AG09319 (cell line): ENCODE measurements at places on chromosomes 16 and 17.

DNA sequence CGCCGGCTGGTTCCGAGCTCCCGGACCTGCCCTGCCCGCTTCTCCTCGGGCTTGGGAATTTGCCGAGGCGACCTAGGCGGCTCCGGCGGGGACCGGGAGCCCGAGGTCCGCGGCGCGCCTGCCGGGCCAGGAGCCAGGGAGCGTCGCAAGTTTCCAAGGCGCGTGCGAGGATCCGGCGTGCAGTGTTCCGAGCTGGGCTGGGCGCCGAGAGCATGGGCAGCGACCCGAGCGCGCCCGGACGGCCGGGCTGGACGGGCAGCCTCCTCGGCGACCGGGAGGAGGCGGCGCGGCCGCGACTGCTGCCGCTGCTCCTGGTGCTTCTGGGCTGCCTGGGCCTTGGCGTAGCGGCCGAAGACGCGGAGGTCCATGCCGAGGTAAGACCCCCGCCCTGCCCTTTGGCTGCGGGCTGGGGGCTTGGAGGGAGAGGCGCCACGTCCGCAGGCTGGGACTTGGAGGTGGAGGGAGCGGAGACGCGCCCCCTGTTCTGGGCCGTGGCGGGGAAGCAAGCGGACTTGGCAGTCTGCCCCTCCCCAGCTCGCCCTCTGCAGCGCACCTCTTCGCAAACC, 668 bp downstream of the MMP15 start:
- DNase-seq, result no peak

GRCh38 chr17:49850218-49850610, 2.3 kb upstream of the TAC4 start:
- no peak for DNase-seq

DNA sequence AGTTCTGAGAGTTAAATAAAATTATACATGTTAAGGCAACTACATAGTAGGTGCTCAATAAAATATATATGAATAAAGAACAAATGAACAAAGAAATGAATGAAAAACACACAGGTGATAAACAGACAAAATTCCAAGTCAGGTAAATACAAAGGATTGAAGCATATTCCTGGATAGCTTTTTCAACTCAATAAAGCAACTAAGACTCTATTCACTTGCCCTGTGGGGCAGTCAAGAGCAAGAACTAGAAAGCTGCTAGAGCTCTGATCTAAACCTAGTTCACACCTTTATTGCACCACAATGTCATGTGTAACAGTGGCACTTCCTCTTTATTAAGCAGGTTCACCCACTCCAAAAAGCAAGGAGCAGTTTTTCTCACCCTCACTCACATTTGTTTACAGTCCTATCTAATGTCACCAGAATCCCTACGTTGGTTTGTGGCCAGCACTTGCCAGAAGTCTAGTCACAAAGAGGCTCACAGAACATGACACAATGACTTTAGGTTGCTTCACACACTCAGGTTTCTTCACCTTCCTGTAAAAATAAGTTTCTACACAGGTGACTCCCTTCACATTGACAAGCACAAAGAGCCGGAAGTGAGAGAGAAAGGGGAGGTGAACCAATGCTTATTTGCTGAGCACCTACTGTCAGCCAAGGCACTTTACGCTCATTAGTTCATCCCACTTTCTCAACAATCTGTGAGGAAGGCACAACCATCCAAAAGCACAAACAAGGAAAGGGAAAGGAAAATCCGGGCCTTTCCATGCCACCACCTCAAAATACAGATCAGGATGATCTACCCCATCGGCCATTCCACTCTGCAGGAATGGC, 70.8 kb downstream of the XPO6 start:
- DNase-seq, result no peak

DNA sequence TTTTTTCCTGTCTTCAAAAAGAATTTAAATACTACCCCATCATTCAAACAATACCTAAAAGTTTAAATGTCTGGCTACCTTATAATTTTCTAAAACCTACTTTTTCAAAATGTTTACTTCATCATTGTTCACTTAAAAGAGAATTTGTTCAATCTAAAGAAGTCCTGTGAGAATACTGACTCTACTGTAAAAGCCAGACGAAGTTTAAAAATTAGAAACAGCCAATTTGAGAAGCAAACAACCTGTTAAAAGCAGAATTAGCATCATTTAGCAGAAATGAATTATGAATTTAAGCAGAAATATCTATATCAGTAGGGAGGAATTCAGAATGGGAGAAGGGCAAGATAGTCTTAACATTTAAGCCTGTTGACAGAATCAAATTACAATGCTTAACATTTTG, 2.1 kb downstream of the SKA2 start:
- DNase-seq, result no peak

DNA sequence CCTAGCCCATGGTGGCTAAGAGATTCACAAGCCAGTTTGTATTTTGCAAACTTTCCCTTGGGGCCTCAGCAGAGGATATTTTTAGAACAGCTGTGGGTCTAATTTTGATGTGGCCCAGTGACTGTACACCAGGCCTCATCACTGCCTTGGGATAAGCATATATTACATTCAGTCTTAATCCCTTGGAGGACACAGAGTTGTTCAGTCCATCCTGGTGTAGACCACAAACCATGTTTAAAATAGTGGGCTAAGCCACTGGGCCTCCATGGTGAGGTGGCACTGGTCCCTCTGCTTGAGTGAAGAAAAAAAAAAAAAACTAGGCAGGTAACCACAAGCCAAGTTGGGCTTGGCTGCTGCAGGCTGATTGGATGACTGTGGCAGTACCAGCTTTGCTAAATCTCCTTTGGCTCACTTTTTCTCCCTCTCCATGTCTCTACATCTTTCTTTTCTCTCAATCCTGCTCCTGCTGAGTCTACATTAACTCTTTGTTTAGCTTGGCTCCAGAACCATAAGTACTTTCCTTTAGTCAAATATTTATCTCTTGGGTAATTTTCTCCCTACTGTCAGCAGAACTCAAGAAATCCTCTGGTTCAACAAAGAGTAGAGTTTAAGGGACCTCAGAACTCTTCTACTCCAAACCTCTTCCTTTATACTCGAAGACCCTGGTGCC, 120.0 kb upstream of the TBX2 start:
- DNase-seq, result no peak

GRCh38 chr17:7572338-7572587, 7.2 kb upstream of the CD68 start:
- no peak for DNase-seq

GRCh38 chr16:67391424-67392300, 1.6 kb downstream of the TPPP3 start:
- no peak for DNase-seq

DNA sequence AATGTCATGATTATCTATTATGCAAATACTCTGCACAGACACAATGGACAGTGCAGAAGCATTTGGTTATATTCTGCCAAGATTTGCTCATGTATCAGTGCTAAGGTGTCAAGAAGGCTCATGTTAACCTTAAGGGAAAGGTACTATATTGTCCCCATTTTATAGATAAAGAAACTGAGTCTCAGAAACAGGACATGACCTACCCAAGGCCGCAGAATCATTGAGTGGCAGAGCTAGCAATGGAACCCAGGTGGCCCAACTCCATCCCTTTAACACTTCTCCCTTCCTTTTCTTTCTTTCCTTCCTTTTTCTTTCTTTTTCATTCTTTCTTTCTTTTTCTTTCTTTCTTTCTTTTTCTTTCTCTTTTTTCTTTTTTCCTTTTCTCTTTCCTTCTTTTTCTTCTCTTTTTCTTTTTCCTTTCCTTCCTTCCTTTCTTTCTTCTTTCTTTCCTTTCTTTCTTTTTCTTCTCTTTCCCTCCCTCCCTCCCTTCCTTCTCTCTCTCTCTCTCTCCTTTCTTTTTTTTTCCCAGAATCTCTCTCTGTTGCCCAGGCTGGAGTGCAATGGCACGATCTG, 149.8 kb downstream of the CPPED1 start:
- no peak for DNase-seq

DNA sequence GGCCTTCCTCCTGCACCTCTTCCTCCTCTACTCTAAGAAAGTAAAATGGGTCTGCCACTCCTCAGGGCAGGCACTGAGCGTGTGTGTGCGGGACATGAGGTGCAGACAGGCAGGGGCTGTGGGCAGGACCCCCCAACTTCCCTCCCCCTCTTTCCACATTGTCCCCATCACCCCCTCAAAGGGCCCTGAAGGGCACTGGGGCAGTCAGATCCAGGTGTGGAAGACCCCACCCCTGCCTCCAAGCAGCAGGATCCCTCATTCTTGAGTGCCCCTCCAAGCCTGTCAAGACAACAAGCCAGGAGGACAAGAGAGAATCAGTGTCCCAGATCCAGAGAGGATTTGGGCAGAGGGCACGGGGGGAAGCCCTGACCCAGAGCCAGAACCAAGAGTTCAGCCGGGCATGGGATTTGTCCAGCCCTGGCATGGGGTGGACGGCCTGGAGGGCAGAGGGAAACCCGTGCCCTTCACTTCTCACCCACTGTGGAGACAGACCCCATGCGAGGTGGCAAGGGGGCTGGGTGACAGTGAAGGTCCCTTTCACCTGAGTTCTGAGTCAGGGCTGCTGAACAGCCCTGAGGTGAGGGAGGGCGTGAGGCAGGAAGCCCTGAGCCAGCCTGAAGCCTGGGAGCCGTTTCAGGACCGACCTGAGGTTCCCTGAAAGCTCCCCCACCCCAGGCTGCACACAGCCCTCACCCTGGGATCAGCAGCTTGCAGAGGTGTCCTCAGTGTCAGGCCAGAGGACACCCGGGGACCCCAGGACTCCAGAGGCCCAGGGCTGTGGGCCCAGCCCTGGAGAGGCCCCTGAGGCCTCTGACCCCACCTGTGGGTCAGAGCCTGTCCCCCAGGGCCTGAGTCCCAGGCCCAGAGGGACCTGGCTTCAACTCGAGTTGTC, 45.8 kb downstream of the USP22 start:
- no peak for DNase-seq

- DNase-seq, result peak; percentile 42
Observed at GRCh38 chr17:32111141-32111771, 31.0 kb upstream of the RHOT1 start.

DNA sequence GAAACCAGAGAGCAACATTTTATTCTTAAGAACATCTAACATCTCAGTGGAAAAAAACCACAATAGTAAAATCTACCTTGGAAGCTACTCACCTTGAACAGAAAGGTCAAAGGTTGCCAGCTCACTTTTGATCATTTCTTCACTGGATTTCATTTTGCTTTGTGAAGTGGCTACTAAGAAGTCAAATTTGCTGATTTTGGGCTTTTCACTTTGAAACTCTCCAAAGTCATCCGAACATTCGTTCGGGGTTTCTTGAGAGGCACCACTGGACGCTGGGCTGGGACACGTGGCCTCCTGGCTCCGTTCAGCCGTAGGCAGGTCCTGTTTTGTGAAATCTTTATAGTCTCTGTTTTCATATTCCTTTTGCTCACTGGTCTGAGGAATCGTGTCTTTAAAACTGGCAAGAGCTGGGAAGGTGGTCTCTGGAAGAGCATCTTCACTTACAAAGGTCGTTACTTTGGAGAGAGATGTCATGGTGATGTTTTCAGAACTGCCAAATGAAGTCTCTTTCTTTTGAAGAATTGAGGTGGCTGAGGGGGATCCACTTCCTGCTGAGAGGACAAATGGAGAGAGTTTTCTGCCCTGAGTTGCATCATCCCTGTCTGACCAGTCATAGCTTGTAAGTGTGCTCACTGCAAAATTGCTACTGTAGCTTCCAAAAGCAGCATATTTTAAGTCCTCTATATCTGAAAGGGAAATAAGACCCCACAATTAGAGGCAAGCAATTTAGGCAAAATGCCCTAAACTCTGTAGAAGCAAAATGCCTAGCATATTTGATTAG, 52.4 kb downstream of the DUSP14 start:
- DNase-seq, result peak; percentile 35

DNA sequence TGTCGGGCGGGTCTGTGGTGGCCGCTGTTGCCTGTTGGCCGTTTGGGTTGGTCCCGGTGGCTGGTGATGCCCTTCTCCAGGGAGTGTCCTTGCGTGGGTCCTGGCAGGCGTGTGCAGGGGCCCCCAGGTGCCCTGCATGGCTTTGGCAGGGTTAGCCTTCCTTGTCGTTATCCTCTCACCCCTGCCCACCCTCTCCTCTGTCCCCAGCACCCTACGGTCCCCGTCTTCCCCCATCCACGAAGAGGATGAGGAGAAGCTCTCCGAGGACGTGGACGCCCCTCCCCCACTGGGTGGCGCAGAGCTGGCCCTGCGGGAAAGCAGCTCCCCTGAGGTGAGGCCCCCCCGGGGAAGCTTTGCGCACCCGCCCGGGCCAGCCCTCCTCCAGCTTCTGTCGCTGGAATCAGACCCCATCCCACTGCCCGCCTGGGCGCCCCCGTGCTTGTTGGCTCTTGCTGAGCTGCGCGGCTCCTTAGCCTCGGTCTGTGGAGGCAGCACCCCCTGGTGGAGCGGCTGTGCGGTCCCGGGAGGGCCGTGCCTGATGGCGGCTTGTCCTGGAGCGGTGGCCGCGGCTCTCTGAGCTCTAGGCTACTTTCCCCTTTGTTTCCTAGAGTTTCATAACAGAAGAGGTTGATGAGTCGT, 10.6 kb upstream of the NUDT16L1 start:
- no peak for DNase-seq

GRCh38 chr17:39107973-39108372, 43.5 kb downstream of the PLXDC1 start:
- DNase-seq, result no peak
